Right atrium auricular region (tissue), 2 donors: ENCODE measurements at places on chromosomes 6 and 20. TPM values are rescaled to one million over a fixed set of nuclear protein-coding genes. Genes with fewer than 3 reads are reported as not detected.

DNA sequence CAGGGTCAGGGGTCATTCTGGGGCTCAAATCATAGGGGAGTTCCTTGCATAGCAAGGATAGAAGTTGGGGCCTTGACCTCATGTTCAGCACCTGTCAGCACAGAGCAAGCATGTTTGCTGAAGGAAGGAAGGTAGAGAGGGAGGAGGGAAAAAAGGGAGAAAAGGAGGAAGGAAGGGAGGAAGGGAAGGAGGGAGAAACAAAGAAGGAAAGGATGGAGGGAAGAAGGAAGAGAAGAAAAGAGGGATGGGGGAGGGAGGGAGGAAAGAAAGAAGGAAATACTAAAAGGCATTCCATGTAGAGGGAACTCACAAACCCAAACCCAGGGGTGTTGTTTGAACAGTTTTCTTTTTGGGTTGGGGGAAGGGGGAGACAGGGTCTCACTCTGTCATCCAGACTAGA is 80.1 kb downstream of the DLGAP4 start:
- DNase-seq, result no peak

DNA sequence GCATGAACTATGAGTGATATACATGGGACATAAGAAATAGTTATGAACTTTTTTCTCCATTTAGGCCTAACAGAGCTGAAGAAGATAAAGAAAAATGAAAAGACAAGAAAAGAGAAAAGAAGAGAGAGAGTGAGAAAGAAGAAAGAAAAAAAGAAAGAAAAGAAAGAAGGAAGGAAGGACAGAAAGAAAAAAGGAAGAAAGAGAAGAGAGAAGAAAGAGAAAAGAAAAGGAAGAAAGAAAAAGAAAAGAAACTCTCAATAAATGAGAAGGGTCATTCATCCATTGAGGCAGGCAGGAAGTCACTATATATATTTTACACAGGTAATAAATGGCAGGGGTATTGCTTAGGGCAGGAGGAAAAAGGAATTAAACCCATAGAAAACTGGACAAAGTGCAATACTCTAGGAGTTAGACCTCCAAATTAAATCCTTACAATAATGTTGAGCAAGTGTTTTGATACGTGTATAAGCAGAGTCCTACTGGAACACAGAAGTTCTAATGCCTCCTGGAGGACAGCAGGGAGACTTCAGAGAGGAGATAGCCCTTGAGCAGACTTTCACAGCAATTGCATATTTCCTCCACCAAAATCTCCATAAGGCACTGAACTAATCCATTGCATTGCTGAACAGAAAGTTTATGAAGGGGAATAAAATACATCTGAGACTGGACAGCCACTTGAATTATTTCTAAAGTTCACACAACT is 86.4 kb upstream of the TENT5A start:
- no peak for DNase-seq

DNA sequence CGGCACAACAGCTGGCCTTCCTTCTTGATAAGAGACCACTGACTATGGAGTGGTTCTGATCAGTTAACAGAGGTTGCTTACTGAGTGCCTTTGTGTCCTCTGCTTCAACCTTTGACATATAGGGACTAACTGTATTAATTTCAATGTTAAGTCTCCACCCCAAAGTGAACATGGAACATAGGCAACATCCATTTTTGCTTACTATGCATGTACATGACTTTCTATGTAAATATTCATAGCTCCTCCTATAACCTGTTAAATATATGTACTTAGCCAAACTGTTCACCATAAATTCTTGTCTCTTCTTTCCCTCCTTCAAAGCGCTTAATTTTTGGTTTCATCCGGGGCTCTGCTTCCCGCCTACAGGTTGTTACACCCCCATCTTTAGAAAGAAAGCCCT is 334.8 kb downstream of the EPM2A start:
- DNase-seq, result no peak

DNA sequence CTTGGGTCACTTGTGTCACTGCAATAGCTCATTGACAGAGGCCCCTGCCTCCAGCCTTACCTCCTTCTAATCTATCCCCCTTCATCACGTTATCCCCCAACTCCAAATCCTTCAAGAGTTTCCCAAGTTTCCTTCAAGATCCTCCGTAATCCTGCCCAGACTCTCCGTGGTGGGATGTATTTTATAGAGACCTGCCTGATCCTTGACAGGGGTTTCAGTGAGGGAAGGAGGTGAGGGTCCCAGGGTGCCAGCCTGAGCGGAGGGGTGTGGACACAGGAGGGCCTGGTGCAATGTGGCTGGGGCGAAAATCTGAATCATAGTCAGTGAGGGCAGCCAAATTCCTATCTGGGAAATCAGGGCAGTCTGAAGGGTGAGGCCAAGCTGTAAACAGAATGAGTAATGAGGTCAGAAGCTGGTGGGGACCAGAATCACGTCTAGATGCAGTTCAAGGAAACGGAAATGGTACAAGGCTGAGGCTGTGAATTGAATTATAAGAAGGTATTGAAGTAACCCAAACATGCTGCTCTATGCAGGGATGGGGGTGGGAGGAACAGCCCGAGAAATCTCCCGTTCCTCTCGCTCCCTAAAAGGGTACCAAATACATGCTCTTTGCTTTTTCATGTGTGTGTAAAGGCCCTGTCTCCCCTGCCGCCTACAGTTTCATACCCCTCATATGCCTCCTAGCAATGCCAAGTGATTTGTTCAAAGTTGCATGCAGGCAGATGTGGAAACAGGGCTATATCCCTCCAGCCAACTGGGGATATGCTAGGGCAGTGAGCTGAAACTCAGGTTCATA is 35.4 kb upstream of the PIM1 start:
- peak; percentile 68 for DNase-seq

DNA sequence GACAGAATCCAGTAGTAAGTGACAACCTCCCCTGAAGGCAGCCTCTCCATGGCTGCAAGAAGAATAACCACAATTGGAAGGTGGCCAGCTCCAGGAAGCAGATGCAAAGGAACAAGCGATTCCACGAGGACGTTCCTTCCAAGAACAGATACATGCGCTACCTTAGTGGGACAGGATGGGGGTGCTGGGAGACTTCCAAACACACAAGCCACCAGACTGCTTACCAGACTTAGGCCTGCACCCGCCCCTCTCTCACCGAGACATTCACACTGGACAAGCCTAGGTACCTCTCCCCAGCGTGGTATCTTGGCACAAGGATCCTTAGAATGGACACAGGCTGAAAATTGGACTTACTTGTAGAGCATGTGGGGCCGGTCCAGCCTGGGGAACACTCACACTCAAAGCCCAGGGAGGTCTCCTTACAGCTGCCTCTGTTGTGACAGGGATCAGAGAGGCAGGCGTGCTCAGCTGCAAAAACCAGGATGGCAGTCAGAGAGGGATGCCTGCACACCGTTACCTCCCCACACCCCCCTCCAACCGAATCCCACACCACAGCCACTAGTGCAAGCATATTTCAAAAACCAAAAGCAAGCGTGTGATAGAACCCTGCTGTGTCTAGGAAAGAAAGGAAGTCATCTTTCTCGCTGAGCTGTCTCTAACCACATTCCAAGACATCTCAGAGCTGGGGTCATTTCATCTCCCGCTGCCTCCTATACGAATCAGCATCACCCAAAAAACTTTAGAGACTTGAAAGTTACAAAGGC is 22.4 kb downstream of the JAG1 start:
- DNase-seq, result no peak

- no peak for DNase-seq
Measured at GRCh38 chr6:101803136-101803535, 409.6 kb downstream of the GRIK2 start.

GRCh38 chr6:336159-337114 is 44.1 kb downstream of the DUSP22 start:
- DNase-seq, result no peak

DNA sequence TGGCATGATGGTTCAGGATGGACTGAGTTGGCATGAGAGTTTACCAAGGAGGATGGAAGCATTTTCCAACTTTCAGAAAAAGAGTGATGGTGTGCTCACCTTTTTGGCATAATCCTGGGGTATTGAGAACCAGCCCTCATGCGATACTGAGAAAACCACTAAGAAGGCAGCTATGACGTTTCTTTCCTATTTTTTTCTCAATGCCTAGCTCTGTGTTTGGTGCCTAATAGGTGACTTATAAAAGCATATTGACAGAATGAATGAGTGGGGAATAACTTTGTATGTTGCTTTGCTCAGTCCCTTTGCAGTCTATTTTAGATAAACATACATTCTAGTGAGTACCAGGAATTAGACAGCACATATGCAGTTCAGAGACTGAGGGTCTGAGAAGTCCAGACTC is 816.3 kb downstream of the DHX35 start:
- no peak for DNase-seq

DNA sequence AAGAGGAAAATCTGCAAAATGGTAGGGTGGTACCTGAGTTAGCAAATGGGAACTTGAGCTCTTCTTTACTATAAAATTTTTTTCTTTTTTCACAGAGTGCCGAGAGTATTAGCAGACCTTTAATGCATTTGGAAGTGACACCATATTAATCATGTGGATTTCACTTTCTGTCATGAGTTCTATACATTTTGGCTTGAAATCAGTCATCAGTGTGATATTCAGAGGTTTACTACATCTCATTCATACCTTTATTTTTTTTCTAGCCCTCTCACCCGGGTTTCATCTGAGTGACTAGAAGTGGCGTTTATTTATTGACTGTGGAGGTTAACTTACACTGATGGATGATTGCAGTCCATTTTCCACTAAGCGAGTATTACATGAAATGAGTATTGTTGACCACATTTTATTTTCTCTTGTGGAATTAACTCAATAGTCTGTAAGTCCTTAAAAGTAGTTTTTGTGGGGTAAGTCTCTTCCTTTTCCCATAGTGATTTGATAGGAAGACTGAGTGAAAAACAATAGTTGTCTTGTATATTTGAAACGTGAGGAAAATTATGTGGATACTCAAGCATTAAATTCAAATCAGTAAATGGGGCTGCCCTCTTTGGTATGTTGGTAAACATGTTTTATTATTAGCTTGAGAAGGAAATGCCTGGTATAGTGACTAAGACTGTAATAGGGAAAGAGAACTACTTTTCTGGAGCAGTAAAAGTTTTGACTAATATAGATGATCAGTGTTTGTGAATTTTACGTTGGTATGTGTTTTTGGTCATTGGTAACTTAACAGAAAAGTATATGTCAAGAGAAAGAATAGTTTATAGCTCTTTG is 55.5 kb downstream of the JARID2 start:
- no peak for DNase-seq

DNA sequence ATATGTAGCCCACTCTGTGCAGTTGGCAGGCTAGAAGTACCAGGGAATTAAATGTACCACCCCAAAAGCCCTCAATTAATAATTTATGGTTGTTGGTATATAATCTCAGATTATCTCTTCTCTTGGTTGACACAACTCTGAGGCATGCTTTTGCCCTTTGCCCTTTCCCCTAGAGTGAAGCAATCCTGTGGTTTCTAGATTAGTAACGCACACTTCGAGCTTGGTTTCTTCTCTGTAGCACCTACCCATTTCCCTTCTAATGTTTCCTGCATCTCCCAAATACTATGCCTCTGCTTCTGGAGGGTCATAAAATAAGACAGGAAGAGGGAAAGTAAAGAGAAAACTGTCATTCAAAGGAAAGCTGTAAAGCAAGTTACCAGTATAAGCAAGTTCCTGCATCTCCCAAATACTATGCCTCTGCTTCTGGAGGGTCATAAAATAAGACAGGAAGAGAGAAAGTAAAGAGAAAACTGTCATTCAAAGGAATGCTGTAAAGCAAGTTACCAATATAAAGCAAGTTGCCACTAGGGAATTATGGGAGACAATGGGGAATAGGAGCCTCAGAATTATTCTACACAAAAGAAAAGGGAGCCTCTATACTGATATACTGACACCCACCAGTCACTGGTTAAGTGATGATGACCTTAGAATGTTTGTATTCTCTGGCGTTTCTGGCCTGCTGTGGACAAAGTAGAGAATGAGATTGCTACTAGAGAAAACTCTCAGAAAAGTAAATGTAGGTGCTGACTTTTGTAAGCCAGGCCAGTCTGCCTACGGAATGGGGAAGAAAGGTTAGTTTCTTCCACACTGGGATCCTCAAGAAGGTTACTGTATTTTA is 862.6 kb upstream of the MAN1A1 start:
- DNase-seq, result no peak

GRCh38 chr20:58307270-58307669 is 2.2 kb upstream of the RAB22A start:
- DNase-seq, result no peak

- DNase-seq, result no peak
Measured at GRCh38 chr6:67541586-67541985, 1093.5 kb upstream of the ADGRB3 start.

DNA sequence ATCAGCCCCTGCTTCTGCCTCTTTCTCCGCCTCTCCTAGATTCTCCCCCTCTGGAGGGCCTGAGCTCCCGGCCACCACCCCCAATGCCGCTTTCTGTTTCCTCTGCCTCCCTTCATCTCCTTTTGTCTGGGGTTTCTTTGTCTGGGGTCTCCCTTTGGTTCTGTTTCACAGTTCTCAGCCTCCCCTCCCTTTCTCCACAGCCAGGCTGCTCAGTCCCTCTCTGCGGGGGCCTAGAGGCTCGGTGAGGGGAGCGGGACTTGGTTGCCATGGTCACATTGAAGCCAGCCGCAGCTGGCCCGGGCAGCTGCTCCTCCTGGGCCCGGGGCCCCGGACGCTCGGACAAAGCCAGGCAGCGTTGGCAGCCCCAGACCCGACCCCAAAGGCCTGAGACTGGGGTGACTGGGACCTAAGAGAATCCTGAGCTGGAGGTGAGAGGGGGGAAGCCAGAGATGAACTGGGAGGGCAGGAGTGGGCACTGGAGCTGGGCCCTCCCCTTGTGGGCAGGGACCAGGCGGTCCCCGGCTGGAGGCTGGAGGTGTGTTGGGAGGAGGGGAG is 3.5 kb upstream of the DDR1 start:
- no peak for DNase-seq

- no peak for DNase-seq
Measured at GRCh38 chr6:147384737-147385710, 123.5 kb upstream of the SAMD5 start.

- no peak for DNase-seq
Measured at GRCh38 chr20:61385296-61385695, 133.2 kb downstream of the CDH4 start.

- DNase-seq, result no peak
Measured at GRCh38 chr6:89172131-89172530, 26.3 kb downstream of the PM20D2 start.

GRCh38 chr20:63096681-63097335 is 90.0 kb upstream of the BHLHE23 start:
- DNase-seq, result no peak

Gene NMBR
- not detected for total RNA-seq

Gene SEMG1
- total RNA-seq, result not detected

Gene EGFL8
- total RNA-seq, result 5.2 TPM

Gene PCK1
- total RNA-seq, result 0.52 TPM

Gene TCP11
- total RNA-seq, result not detected

Gene OTOR
- not detected for total RNA-seq

Gene BMP5
- 6.3 TPM for total RNA-seq

Gene TRIM10
- not detected for total RNA-seq

Gene ANGPT4
- total RNA-seq, result not detected

Gene CST7
- total RNA-seq, result 2.7 TPM

Gene SLPI
- total RNA-seq, result 306 TPM
